ENCODE measurements at places on chromosomes 3 and 15.

GRCh38 chr3:45895686-45896468, 9.5 kb downstream of the CCR9 start:
- no peak for DNase-seq

DNA sequence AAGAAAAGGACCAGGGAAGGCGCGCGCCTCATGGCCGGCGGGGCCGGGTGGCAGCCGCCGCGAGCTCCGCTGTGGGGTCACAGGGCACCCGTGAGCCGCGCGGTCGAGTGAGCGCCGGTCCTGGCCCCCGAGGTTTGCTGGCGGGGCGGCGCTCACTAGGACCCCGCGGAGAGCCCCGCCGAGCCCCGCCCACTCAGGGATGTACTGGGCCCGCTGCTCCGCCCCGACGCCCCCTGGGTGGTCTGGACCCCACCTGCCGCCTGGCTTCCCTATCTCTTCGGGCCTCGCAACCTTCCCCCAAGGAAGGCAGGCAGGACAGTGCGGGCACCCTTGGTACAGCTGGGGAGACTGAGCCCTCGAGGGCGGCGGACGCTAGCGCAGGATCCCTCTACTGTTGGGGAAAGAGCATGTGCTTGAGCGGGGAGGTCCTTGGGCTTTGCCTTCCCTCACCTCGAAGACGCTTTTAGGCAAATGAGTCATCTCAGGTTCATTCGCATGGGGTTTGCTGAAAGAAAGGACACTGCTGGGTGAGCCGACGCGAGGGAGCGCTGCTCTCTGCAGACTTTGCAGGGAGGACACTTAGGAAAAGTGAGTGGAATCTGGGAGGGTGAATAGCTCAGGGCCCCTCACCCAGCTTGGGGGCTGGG, at the start of gene CHRNB4:
Gene CHRNB4, minus strand, starts transcription at position 109 of the 647 bp plus-strand sequence. Its CDS starts 77 bp downstream, at position 32.
- no peak for DNase-seq

DNA sequence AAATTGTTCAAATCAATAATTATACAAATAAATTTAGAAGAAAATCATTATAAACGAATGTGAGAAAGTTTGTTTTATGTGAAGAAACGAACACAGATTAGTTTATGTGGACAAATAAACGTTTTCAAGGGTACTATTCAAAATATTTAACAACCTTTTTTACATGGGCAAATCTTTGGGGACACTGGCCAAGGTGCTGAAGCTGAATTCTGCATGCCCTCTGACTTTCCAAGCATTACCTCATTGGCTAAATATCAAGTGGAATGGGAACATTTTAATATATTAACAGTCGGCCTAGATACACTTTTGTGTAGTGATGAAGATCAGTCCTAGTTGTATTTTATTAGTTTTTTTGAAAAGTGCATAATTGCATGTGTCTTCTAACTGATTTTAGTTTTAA, 636.4 kb upstream of the DPPA4 start:
- no peak for DNase-seq

GRCh38 chr3:185318141-185318540, 44.8 kb upstream of the MAP3K13 start:
- no peak for DNase-seq

GRCh38 chr3:34207806-34208205, 409.4 kb downstream of the PDCD6IP start:
- no peak for DNase-seq

DNA sequence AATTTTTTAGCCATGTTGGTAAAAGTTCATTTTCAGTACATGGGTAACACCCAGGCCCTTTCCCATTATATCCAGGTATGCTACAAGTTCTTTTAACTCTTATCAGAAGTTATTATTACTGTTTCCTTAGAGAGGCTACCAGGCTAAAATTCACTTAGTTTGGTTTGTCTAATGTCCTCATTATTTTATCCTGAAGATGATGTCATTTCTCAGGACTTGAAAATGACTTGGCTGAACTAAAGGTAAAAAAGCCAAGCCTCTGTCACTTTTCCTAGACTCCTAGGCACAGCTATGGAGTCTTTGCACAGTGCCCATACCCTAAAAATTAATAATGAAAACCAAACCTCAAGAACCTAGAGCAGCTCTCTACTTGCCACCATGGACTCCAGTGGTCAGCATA, 4.1 kb downstream of the ELL3 start:
- no peak for DNase-seq

DNA sequence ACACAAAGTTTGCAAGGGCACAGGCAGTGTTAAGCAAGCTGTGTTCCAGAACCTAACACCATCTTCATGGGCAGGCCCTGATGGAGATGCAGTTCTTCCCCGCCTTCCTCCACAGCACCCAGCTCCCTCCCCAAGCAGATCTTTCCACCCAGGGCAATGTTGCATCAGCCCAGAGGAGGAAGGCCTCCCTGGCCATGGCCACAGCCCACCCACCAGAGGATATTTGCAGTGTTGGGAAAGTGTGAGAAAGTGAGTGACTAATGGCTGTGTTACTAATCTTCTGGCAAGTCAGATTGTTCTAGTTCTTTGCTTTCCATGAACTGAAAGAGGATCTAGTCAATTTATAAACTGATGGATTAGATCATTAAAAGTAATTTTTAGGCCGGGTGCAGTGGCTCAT, 42.0 kb upstream of the ATP10A start:
- DNase-seq, result no peak

DNA sequence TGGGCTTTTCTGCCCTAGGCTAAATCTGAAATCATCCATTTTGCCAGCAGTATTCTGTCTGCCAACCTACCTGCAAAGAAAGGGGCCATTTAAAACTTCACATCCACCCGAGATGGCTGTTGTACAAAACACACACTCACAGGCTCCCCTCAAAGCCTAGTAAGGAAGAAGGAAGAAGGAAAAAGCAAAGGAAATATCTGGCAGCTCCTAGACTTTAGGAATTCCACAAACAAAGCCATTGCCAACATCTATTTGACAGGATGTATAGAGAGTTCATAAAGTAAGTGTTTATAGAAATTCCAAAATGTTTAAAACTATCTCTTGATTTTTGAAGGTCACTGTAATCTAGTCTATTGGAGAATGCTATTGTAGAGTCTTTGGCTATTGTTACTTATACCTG, 91.9 kb upstream of the THBS1 start:
- DNase-seq, result no peak

- no peak for DNase-seq
These were observed 272.0 kb downstream of the RORA start for GRCh38 chr15:60957111-60957510.

GRCh38 chr3:1292571-1293071, 199.8 kb downstream of the CNTN6 start:
- no peak for DNase-seq

DNA sequence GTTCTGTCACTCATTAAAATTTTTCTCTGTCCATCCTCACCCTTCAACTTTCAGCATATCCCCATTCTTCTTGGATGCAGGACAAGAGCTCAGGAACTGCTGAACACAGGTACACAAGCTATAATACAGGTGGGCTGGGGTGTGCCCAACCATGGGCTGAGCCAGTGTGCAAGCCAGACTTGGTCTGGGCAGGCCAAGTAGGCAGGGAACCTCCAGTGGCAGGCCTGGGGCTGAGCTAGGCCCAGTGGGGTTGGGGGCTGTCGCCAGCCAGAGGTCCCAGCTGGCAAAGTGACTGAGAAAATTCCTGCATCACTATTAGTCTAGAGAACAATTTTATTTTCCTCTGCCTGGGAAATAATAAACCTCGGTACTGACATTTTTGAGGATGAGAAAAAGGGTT, 202.9 kb downstream of the LRRC3B start:
- DNase-seq, result no peak

DNA sequence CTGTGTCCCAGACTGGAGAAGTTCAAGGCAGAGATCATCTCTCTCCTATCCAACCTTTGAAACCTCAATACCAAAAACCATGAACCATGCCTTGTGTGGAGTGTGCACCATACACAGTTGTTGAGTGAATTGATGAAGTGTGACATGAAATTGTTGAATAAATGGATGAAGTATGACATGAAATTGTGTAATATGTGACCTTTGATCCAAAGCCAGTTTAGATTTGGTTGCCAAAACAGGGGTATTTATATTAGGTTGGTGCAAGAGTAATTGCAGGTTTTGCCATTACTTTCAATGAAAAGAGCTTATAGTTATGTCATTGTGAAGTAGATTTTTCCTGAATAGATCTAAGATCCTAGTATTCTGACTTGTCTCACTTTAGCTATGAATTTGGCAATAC, 3.1 kb upstream of the MAGI1 start:
- DNase-seq, result no peak

- no peak for DNase-seq
These were observed 343.0 kb downstream of the PLOD2 start for GRCh38 chr3:145817870-145818483.

DNA sequence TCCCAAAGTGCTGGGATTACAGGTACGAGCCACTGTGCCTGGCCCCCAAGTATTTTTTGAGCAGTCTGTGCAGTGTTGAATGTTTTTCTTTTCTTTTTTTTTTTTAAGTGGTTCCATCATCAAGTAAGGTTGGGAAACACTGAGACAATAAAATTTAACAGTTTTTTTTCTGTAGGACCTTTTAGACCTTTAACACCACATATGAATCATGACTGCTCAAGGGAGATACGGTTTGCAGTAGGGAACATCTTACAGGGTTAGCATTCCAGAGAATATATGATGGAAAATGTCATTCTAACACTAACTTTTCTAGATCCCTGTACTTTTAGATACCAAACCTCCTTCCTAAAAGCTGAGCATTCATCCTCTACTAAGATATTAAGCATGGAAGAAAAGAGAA, 41.7 kb downstream of the SNX4 start:
- DNase-seq, result no peak

DNA sequence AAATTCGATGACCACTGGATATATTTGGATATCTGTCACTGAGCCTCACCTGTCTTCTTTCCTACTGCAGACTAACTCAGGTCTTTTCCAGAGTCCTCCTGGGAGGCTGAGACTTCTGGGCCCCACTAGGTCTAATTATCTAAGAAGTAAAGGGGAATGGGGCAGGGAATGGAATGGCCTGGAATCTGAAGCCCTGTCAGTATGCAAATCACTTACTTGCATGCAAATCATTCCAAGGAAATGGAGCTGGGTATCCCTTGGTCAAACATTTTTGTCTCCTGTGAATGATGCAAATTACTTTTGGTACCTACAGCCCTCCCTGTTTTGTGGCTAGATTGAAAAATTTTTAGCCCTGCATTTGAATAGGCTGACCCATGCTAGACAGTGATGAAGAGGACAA, 5.3 kb upstream of the SPSB4 start:
- DNase-seq, result no peak

GRCh38 chr3:139838269-139838957, 96.6 kb upstream of the CLSTN2 start:
- no peak for DNase-seq

- DNase-seq, result no peak
These were observed 362.1 kb upstream of the ARRDC4 start for GRCh38 chr15:97598353-97598798.

DNA sequence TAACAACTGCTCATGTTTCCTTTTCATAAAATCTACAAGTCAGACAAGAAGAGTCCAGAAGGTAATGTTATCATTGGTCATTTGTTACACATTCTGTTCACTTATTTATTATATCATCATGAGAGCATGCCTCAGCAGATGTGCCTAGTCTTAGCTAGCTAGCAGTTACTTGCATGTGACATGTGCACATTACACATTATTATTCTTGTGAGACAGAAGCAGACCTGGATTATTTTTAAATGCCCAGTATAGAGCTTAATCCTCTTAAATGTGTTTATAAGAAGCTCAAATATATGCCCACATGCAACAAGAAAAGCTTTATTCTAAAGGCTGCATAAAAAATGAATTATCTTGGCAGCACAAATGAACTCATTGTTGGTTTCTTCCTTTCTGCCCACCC, 12.6 kb downstream of the YEATS2 start:
- DNase-seq, result no peak

GRCh38 chr15:80798911-80799310, 19.7 kb downstream of the CEMIP start:
- no peak for DNase-seq

DNA sequence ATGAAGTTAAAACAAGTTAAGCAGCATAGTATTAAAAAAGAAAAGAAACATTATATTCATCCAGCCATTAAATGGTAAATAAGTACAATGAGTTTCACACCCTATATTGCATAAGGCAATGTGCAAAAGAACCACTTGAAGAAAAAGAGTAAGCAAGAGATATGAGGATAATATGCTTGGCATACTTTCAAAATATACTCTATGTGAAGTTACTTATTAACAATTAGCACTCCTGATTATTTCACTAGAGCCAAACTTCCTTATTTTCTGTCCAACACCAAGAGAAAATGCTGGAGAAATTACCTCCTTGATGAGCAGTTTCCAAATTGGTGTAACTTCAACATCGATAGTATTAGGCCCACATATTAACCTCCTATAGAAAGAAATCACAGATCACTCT, 63.7 kb downstream of the ATP13A4 start:
- no peak for DNase-seq
